NCI-H510A (cell line): ENCODE measurements at places on chromosomes 1 and 21.

DNA sequence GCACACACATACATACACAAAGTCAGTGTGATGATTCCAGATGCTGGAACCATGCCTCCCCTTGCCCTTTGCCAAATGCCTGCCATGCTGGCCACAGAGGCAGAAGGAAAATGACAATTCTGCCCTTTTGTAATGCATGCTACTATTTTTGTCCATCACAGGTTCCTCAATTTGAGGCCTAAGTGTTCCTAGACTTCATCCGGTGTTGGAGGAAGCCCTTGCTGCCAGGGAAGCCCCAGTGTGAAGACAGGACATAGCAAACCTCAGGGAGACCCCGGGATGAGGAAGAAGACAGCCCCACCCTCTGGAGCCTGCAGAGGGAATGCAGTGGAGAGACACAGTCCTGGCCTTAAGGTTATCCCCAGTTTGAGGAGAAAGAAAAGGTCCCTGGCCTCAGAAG is 14.4 kb downstream of the PRR9 start:
- DNase-seq, result no peak

- DNase-seq, result peak; percentile 52
These were observed 133.2 kb upstream of the GRIK3 start for GRCh38 chr1:37167479-37167878.

- DNase-seq, result no peak
These were observed 61.1 kb upstream of the PTBP2 start for GRCh38 chr1:96660503-96660902.

DNA sequence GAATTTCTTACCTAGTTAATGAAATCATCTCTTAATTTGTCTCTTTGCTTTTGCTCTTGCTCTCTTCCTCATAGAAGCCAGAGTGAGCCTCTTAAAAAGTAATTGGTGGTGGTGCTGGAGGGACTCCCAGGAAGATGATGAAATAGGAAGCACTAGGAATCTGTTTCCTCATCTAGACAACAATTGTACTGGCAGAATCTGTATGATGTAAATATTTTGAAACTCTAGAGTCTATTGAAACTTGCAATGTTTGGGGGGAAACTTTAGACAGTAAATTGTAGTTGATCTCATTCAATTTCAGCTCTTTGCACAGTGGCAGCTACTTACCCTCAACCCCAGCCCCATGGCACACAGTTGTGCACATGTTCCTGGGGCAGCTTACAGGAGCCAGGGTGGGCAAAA is 10.6 kb downstream of the RGSL1 start:
- DNase-seq, result no peak

DNA sequence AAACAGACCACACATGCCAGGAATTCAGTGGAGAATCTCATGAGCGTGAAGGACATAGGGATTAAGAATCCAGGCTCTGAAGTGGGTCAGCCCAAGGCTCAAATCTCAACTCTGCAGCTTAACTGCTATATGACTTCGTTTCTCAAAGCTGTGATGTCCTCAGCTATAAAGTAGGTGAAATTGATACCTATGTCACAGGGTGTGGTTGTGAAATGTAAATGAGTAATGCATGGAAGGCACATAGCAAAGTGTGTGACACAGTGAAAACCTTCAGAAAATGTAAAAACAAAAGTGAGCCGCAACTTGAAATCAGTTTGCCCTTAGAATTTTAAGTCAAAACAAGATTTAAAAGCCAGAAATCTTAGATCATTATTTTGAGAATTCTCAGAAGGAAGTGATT is 145.7 kb upstream of the PRMT6 start:
- DNase-seq, result no peak

GRCh38 chr1:100810360-100810759 is 84.3 kb downstream of the EXTL2 start:
- DNase-seq, result no peak

GRCh38 chr1:22919341-22920025 is 53.2 kb downstream of the LACTBL1 start:
- no peak for DNase-seq

DNA sequence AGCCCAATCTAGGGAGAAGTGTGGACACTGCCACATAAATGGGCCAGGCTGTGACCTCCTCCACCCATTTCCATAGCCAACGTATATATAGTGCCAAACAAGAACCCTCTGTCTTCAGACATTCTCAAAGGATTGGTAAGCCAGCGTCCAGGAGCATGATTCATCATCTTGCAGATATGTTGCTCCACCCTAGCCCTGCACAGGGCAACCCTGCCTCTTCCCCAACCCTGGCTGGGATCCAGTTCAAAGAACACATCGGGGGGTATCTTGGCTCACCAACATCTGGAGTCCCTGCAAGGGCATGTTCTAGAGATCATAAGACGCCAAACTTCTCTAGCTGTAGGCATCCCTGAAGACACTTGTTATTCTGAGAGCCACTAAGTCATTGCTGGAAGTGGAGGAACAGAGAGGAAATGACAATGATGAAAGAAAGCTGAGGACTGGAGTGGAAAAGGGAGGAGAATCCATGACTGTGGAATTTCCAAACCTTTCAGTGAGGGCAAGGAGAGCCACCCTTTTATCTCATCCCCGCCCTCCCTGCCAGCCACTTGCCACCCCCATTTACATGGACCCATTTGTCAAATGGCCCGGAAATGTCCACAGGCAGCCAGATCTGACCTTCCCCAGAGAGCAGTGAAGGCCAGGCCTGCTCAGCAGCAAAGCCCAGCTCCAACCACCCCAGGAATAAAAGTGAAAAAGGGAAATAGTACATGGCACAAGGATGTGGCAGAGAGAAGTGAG is 144.1 kb upstream of the CTTNBP2NL start:
- DNase-seq, result no peak

DNA sequence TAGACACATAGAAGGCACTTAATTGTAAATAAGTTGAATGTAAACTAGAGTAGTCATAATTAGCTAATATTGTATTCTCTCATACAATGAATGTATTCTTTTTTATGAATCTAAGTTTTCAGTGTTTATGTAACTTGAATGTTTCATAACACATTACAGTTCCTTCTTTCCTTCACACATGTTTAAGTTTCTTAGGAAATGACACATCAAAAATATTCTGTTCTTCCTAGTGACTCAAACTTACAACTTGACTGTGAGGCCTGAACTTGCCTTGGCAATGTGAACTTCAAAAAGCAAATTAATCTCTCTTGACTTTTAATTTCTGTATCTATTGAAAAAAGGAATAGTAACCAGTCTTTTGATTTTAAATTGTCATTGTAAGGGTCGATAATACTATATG is 700.1 kb downstream of the KCNT2 start:
- no peak for DNase-seq

- no peak for DNase-seq
These were observed 739.6 kb upstream of the CXADR start for GRCh38 chr21:16773206-16773605.

DNA sequence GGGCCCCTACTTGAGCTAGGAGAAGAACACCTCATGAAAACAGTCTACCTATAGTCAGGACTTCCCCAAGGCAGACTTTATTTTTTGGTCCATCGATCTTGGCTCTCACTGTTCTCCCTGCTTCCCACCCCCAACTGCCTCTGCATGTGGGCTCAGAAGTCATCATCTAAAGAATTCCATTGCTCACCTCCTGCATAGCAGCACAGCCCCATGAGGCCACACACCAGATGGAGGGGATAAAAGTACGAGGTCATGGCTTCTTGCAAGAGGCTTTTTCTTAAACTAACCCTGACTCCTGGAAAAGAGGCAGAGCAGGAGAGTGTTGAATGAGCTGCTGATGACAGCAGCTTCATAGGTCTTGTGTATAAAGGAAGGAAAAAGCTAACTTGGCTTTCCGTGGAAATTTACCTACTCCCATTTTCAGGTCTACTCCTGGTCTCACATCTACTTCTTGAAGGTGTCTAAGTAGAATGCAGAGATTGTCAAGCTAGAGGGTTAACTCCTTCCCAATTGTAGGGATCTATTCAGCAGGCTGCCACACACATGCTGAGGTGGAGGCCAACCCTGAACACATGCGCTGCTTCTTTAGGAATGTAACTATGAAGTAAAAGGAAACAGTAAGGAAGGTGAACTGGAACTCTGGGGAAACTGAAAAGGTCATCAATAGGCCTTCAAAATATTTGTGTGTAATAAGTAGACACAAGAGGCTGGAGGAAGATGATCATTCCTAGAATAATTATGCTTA is 18.7 kb downstream of the WNT2B start:
- no peak for DNase-seq

- DNase-seq, result no peak
These were observed 173.0 kb downstream of the PGBD5 start for GRCh38 chr1:230253150-230253549.

DNA sequence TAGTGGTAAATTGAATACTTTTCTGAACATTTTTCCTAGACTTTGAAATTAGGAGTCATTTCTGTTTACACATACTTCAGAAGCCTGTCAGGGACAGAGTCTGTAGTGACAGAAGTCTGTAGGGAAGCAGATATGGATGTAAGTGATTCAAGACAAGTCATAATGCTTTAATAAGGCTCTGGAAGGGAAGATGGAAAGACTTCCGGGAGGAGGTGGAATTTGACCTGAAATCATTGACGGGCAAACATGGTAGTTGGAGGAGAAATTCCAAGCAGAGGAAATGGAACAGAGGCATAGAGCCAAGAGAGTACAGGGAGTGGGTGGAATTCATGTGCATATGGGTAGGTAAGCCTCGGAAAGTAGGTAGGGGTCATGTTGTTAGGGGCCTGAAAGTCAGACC is 22.5 kb downstream of the CAMTA1 start:
- no peak for DNase-seq

DNA sequence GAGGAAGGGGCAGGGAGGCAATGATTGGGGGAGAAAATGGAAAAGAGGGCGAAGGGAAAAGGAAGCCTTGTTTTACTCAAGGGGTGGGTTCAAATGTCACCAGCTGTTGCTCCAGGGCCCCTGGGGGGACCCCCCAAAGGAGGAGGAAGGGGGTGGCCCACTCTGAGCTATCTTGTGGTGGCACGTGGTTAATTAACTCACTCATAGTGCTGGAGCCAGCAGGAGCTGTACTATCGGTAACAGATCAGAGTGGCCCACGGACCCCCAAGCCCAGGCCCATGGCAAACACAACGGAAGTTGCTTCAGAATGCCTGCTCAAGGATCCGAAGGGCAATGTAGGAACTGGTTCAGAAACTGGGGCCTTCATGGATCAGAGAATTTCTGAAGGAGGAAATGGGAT is 7.2 kb downstream of the TFF2 start:
- no peak for DNase-seq

GRCh38 chr1:63368131-63368530 is 704 bp downstream of the ALG6 start:
- DNase-seq, result no peak

GRCh38 chr1:168466714-168467131 is 77.1 kb downstream of the XCL2 start:
- DNase-seq, result no peak

GRCh38 chr1:159755451-159756007 is 25.2 kb upstream of the DUSP23 start:
- no peak for DNase-seq
